ENCODE measurements at places on chromosomes 6 and 20. TPM values are rescaled to one million over a fixed set of nuclear protein-coding genes. Genes with fewer than 3 reads are reported as not detected.

The FAM83B gene
- not detected for total RNA-seq

The C6orf163 gene
- 0.59 TPM for total RNA-seq

The HIVEP1 gene
- total RNA-seq, result 20.4 TPM

The PGM3 gene
- total RNA-seq, result 279 TPM

The MYCT1 gene
- total RNA-seq, result 0.46 TPM

The HS3ST5 gene
- not detected for total RNA-seq

The CLIC5 gene
- not detected for total RNA-seq

The CGAS gene
- 5.6 TPM for total RNA-seq

The SYCP2 gene
- total RNA-seq, result 0.32 TPM

The RIPOR2 gene
- total RNA-seq, result 0.42 TPM

The DNAH8 gene
- total RNA-seq, result not detected

The EDN1 gene
- total RNA-seq, result 2.8 TPM

The CD83 gene
- total RNA-seq, result 1.2 TPM

The KIAA0408 gene
- 1.5 TPM for total RNA-seq

The CGA gene
- total RNA-seq, result not detected

The KAT14 gene
- total RNA-seq, result 15.1 TPM

The KCNK17 gene
- not detected for total RNA-seq

The BFSP1 gene
- 3.6 TPM for total RNA-seq

The TGM3 gene
- not detected for total RNA-seq

The MARCKS gene
- 194 TPM for total RNA-seq

The LCA5 gene
- 5.2 TPM for total RNA-seq

The C20orf204 gene
- 0.88 TPM for total RNA-seq

The RAET1L gene
- total RNA-seq, result not detected

The EIF6 gene
- 107 TPM for total RNA-seq

The KIF13A gene
- total RNA-seq, result 43.1 TPM

The PAK5 gene
- total RNA-seq, result not detected

The KHDC1L gene
- total RNA-seq, result not detected

The CHD6 gene
- total RNA-seq, result 25.5 TPM

The PNPLA1 gene
- 0.05 TPM for total RNA-seq

Data from smooth muscle cell of the umbilical artery (primary cell).